NCI-H2081 treated with DMSO at 0.1 percent for 48 hours (cell line): ENCODE measurements at places on chromosomes 5 and 9.

GRCh38 chr5:173567548-173567947 is 48.9 kb downstream of the BOD1 start:
- DNase-seq, result no peak

DNA sequence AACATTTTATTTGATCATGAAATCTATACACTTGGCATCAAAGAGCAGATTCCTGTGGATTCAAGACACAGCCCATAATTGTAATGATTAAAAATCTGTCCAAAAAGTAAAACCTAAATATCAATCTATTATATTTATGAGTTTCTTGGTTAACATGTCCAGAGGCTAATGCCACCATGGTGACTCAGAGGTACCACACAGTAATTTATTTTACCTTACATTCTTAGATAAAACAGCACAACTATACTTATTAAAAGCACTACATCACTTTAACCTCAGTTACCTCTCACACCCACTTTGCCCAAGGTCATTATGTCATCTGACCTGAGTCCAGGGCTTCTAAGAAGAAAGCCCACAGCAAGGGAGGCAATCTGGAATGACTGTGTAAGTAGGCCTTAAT is 519.2 kb downstream of the RASEF start:
- no peak for DNase-seq

- DNase-seq, result no peak
These were observed 141.2 kb downstream of the ACER2 start for GRCh38 chr9:19550009-19550408.

DNA sequence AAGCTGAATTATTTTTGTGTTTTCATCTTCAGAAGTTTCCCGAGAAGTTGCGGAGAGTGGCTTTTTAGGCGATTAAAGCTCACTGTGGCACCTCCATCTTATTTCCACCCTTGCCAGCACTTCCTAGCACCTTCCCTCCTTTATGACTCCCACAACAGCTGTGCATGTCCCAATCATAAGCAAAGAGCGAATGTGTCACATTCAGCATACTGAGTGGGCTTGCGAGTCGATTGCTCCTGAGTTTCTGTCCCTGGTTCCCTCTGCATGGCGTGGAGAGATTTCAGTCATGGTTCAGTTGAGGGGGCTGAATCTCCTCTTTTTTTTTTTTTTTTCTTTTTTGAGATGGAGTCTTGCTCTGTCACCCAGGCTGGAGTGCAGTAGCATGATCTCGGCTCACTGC is 144.9 kb downstream of the ARHGAP26 start:
- DNase-seq, result no peak

DNA sequence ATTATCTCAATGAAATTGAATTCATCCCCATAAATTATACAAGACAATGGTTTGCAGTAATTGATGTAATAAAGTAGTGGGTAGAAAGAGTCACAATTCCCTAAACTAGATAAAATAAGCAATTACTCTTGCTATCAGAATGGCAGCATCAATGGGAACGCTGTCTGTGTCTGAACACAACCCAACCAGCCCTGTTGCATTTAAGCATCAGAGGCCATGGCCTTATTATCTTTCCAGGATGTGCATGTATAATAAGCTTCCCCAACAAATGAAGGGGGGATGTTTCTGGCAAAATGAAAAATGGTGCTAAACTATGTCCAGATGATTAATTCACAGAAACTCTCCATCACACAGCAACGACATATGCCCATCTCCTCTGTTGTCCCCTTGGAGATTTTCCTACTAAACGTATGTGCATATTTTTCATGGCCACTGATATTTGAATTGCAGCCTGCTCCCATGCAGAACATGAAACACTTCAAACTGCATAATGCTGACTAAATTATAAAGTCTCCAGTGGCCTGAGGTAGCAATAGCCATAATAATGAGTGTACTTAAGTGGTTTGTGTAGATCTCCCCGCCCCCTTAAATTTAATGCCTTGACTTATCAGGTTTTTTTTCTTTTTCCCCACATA is 306.9 kb upstream of the ADAMTS16 start:
- no peak for DNase-seq

DNA sequence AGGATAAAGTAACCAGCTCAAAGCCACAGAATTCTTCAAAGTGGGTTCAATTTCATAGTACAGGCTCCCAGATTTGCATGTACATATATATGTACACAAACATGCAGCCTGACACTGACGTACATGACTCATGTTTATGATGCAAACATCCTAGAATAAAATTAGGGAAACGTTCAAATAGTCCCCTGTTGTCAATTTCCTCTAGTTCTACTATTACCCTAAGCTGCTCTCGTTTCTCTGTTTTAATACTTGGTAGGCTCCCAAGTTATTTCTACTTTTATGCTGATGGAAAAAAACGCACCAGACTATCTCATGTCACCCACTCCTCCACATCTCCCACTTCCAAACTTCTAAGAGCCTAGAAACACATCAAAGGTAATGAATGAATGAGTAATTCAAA is 229.7 kb downstream of the EPB41L4A start:
- no peak for DNase-seq

DNA sequence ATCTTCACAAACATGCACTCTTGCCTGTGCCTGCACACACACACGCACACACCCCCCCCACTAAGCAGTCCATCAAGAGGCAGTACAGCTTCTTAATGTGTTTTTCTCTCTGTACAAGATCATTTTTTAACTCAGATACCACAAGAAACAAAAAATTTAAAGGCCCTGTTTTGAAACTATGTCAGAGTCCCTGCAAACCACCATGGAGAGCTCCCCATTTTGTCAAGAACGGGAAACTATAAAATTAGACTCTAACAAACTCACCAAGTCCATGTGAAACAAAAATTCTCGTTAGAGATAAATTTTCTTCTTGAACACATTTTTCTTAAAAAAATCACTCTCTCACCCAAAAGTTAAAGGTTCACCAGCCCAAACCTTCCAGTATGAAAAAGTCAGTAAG is 86.3 kb downstream of the ELAVL2 start:
- no peak for DNase-seq

DNA sequence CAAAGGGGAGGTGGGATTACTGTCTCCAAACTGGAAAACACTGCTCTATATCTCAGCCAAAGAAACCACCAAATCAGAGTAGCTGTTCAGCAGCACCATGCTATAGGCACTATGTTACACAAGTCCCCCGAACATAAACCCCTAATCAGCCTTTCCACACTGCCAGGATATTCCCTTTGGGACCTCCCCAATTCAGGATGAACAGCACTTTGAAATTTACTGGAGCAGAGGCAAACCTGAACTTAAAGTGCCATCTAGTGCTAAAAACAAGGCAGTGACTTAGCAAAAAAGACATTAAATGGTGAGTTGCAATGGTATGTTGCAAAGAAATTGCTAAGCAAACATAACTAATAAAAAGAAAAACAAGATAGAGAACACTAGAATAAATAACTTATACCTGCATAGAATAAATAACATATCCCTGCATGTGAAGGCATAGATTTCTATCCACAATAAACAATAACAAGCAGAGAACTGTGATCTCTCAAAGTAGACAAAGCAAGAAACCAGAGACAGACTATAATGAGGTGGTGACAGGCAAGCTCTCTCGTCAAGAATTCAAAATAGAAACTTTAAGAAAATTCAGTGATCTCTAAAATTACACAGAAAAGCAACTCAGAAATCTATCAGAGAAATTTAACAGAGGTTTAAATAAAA is 584.4 kb upstream of the ACO1 start:
- peak; percentile 49 for DNase-seq

- DNase-seq, result no peak
These were observed 8.0 kb downstream of the MCC start for GRCh38 chr5:113480243-113480642.

DNA sequence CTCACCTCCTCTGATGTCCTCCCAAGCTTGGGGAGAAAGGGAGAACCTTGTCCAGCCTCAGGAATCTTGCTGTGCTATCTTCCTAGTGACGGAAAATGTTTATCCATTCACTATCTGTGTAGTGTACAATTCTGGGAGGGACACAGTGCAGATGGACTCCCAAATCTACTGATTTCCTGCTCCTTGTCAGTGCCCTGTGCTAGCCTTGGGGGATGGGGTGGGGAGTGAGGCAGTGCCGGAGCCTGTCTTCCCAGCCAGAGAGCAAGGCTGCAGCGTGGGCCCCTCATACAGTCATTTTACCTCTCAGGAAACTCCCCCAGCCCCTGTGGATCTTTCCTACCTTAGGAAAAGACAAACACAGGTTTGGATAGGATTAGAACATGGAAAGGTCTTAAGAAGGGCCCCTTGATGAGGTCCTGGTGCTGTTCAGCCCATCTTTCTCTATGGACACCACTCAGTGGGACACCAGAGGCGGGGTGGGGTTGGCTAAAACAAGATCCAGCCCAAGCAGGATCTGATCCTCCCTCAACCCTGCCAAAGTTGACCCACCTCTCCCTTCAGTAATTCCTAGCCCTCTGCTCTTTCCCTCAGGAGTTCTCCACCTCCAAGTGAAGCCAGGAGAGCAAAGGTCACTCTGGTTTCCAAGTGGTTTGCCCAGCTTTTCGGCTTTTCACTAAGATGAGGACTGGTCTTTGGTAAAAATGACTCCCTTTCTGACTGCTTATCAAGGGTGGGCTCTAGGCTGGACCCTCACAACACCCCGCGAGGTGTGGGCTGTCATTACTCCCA is 3.4 kb downstream of the DOLK start:
- no peak for DNase-seq

- no peak for DNase-seq
These were observed 218.2 kb downstream of the GNA14 start for GRCh38 chr9:77429928-77430327.

DNA sequence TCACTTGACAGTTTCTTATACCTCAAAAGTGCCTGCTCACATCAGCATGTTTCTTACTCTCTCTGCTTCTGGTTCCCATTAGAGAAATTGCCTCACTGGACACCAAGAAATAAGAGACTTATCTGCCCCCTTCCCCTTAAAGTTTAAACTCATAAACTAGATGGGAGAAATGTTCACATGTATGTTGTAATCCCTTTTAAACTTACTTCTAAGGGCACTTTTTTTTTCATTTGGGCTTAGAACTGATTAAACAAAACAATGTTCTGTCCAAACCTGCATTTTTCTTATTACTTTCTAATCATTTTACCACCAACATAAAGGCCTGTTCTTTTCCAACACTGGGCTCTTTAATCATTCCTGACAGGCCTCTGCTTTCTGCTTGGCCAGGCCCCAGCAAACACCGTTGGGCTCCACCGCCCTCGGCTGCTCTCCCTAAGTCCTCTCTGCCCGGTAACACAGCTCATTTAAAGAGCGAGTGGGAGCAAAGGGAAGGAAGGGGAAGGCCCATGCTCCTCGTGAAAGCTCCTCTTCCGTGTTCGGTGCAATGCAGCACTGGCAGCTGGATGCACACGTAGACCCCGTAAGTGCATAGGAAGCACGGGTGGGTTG is 53.4 kb downstream of the ROR2 start:
- no peak for DNase-seq

GRCh38 chr9:80175286-80176150 is 603.8 kb downstream of the TLE4 start:
- no peak for DNase-seq

DNA sequence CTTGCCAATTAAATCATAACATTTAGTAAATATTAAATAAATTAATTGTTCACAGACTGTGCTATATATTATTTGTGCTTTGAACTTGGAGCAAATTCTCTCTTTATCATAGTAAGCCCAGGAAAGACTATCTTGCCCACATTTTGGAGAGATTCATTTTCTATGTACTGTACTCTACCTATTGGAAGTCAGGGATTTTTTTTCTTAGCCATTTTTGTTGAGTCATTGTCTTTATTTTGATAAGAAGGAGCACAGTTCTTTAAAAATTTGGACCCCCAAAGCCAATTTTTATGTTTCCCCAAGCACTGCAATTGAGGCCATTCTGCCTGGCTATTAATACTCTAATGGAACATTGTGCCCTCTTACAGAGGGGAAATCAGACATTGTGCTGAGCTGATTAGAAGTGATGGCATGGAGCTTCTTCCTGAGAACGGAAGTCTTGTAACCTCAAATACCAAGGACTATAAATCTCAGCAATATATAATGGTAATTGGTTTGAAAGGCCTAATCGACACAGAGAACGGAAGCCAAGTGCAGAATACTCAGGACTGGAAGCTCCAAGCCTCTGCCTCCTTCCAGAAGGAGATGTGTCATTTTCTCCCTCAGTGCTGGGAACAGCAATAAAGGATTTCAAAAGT is 188.8 kb upstream of the PAPPA start:
- no peak for DNase-seq

DNA sequence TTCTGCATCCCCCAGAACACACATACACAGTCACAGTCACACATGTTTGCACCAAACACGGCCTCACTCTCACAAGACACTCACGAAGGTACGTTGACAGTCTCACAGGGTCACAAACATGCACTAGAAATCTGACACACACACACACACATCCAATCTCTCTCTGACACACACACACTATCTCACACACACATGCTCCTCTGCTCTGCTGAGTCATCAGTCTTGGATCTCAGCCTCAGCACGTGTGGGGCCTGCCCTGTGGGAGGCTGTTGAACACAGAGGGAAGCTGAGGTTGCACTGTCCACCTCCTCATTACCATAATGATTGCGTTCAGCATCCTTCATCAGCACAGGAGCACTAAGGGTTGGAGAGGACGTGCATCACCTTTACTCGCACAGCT is 188.8 kb downstream of the MTRR start:
- DNase-seq, result no peak

DNA sequence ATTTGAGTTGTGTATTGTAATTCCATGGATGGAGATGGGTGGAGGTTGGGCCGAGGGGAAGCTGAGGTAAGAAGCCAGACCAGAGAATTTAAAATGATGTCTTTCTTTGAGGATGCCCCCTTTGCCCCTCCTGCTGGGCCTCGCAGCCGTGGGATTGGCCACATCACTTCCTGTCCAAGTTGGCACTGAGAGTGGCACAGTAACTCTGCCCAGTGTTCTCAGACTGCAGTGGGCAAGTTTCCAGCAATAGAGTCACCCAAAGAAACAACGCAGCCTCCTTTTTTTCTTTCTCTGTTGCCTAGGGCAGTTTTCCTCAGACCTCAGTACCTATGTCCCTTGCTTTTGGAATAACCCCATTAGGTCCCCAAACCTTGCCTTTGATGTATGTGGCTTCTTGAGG is 306.6 kb upstream of the DMRT1 start:
- no peak for DNase-seq

DNA sequence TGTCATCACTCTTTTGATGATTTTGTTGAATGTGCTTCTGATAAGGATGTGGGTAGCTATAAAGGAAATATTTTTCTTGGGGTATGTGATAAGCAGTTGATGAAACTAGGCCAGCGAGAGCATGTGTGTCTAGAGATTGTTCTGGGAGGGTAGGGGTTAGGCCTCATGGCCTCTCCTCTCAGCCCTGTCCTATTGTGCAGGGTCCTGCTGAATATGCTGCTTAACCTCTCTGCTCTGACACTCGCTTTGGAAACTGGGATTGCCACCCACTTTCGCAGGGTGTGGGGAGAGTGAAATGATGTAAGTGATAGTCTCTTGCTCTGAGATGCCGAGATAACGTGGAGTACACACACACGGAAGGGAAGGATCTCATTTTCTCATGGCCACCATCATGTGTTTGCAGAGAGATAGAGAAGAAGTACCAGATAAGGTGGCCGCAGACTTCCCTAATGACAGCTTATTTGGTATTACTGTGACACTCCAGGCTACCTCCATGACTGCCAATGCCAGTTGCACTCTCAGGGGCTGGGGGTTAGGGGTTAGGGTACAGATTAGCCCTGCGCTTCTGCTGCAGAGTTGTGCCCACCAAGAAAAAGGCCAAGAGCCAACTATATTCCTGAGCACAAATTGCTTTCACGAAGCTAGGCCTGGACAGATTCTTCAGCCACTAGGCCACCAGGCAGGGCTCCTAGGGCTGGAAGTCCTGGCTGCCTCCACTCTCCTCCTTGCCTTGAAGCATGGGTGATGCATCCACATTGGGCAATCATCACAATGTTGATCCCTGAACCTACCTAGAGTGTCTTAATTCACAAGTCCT is 25.2 kb upstream of the TNFAIP8 start:
- no peak for DNase-seq
